ENCODE measurements at places on chromosomes 7 and 10.
A peak's percentile ranks its signal among the peaks of the same experiment; 100 is the strongest.

DNA sequence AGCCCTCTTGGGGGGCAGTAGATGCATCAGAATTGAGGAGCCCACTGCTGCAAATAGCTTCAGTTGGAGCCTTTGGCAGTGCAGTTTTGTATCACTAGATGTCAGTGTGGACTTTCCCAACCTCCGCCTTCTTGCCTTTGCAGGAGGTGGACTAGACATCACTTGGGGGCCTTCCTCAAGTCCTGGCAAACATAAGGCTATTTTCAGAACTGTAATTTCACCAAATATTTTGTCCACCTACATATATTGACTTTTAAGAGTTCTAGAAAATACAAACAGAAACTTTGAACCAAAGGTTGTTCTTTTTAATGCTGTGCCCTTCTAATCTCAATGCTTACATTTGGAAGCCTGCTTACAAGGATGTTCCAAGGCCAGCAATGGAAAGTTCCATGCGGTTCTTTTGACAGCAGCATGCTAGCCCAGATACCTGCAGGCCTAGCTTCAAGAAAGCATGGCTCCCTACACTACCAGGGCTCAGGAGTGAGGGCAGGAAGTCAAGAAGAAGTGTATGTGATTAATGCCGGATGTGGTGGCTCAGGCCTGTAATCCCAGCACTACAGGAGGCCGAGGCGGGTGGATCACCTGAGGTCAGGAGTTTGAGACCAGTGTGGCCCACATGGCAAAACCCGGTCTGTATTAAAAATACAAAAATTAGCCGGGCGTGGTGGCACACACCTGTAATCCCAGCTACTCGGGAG, 8.0 kb upstream of the ZNRF2 start:
- DNase-seq, result peak; percentile 60
- H3K4me1 ChIP-seq, result no peaks in the 10 kb centered on the region
- no peaks in the 10 kb centered on the region for H3K36me3 ChIP-seq
- H3K27ac ChIP-seq, result no peak overlapping the region
- H3K4me3 ChIP-seq, result no peak overlapping the region

DNA sequence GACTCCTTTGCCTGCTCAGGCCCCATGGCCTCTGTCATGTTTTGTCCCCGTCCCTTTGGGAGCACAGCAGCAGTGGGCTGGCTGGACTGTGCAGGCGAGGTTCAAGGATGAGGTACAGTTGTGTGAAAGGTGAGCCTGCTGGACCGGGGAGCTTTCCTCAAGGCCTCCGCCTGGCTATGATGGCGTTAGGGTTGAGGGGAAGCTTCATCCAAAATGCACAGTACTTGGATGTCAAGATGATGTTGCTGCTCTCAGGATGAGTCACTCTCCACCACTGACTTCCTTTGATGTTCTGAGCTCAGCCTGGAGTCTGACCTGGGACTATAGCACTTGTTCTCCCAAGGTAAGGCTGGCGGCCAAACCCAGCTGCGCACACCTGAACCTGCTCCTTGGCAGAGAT, 152.7 kb upstream of the SHH start:
- no peaks in the 10 kb centered on the region for H3K36me3 ChIP-seq
- no peak overlapping the region for H3K27ac ChIP-seq
- no peaks in the 10 kb centered on the region for H3K4me1 ChIP-seq
- H3K27me3 ChIP-seq, result no peaks in the 10 kb centered on the region
- no peak overlapping the region for H3K4me3 ChIP-seq

DNA sequence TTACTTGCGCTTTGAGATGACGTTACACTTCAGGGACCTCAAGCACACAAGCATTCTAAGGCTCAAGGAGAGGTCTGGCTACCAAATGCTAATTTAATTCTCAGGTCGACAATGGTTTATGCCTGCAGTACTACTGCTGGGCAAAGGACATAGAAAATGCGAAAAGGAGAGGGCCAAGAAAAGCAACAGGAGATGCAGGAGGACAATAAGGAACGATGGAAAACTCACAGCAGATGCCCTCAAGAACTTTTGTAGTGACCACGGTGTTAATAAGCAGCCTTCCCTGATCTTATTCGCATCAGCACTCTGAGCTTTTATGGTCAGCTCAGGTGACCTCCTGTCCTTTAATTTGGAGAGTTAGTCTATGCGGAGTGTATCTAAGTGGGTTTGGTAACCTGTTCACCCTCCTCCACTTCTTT, 146.3 kb downstream of the GPR85 start:
- H3K36me3 ChIP-seq, result no peaks in the 10 kb centered on the region
- peak overlapping the region; percentile 89 for H3K27ac ChIP-seq
- peak overlapping the region; percentile 81 for H3K4me3 ChIP-seq
- no peaks in the 10 kb centered on the region for H3K27me3 ChIP-seq
- no peak for DNase-seq
- H3K4me1 ChIP-seq, result peaks cover 8% of the 10 kb centered on the region

GRCh38 chr10:77780180-77780579, 142.6 kb upstream of the KCNMA1 start:
- no peak overlapping the region for H3K4me3 ChIP-seq
- H3K36me3 ChIP-seq, result no peaks in the 10 kb centered on the region
- peak; percentile 3 for DNase-seq
- H3K27me3 ChIP-seq, result no peaks in the 10 kb centered on the region
- H3K4me1 ChIP-seq, result no peaks in the 10 kb centered on the region

DNA sequence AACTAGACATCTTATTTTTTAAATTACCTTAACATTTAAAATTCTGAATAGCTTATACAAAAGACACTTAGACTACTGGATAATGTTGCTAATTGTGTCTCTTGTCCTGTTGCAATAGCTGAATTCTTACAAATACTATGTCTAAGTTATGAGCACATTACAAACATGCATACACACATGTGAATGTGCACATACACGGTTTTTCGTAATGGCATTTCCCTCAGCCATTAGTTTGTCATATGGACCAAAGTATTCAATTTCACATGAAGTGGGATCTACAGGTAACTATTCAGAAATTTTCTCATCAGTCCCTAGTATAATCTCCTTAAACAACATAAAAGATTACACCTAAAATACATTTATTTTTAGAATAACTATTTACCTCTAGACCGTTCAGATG, 178.6 kb upstream of the BET1 start:
- H3K36me3 ChIP-seq, result no peaks in the 10 kb centered on the region
- DNase-seq, result no peak
- no peak overlapping the region for H3K4me3 ChIP-seq

GRCh38 chr10:88226891-88227290, 356.2 kb downstream of the RNLS start:
- H3K27me3 ChIP-seq, result no peaks in the 10 kb centered on the region
- no peaks in the 10 kb centered on the region for H3K36me3 ChIP-seq
- H3K27ac ChIP-seq, result no peak overlapping the region
- H3K4me1 ChIP-seq, result peaks cover 11% of the 10 kb centered on the region
- DNase-seq, result no peak
- no peak overlapping the region for H3K4me3 ChIP-seq

DNA sequence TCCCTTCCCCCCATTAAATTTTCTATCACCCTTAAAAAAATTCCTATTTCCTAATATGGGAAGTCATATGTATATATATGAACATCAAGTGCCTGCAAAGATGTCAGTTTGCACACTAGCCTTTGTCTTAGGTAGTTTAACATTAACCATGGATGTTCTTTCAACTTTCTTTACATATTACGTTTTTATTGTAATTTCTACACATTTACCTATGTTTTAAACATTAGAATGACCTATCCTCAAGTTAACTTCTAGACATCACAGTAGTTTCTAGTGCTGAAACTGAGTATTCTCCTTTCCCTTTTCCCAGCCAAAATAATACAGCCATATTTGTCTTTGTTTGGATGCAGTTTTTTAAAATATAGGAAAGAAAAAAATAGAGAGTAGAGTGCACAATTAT, 5.8 kb downstream of the DLX6 start:
- H3K27me3 ChIP-seq, result no peaks in the 10 kb centered on the region
- DNase-seq, result no peak
- no peak overlapping the region for H3K4me3 ChIP-seq
- peaks cover 3% of the 10 kb centered on the region for H3K4me1 ChIP-seq
- H3K36me3 ChIP-seq, result no peaks in the 10 kb centered on the region
- H3K27ac ChIP-seq, result no peak overlapping the region

- H3K27ac ChIP-seq, result no peak overlapping the region
- DNase-seq, result no peak
- no peaks in the 10 kb centered on the region for H3K36me3 ChIP-seq
- no peaks in the 10 kb centered on the region for H3K27me3 ChIP-seq
- H3K4me3 ChIP-seq, result no peak overlapping the region
These were observed 3.0 kb upstream of the HOXA2 start for GRCh38 chr7:27105301-27106031.

DNA sequence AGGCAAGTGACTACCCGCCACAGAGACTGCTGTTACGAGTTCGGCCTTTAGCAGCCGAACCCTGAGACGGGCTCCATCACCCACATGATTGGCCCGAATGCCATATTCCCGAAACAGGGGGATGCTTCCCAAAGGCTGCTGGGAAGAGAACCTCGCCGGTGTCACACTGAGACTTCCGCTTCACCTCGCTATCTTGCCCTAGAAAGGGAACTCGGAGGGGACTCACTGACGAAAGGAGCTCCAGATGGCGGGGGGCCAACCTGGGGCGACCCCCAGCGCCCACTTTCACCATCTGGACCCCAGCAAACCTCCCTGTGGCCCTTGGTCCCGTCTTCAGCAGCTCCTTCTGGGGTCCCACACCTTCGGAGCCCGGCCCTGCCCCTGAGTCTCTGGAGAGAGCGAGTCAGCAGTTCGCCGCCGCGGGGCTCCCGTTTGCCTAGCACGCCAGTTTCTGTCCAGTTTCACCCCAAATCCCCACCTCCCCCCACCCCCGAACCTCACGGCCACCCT, 529 bp downstream of the HPS1 start:
- no peaks in the 10 kb centered on the region for H3K4me1 ChIP-seq
- H3K27me3 ChIP-seq, result no peaks in the 10 kb centered on the region
- peak overlapping the region; percentile 92 for H3K27ac ChIP-seq
- H3K36me3 ChIP-seq, result no peaks in the 10 kb centered on the region
